GM12864 (cell line): ENCODE measurements at places on chromosomes 13 and 19.

DNA sequence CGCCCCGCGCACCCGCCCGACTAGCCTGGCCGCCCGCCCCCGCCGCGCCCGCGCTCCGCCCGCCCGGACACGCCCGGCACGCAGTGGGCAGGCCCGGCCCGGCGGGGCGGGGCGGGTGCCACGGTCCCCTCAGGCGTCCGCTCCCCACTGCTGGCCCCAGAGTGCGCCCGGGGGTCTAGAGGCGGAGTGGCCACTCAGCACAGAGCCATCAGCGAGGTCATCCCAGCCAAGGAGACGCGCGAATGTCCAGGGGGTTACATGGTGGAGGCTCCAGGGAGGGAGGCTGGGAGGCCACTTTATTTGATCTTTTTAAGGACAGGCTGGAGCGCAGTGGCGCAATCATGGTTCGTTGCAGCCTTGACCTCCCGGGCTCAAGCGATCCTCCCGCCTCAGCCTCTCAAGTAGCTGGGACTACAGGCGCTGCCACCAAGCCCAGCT, 236 bp upstream of the TINCR start:
- no peak for DNase-seq

GRCh38 chr13:112929783-112930055, 39.3 kb upstream of the MCF2L start:
- no peak for DNase-seq

- no peak for DNase-seq
Measured at GRCh38 chr19:14413693-14414181, 5.4 kb downstream of the DDX39A start.

GRCh38 chr19:3056417-3057088, 5.7 kb downstream of the TLE5 start:
- no peak for DNase-seq

DNA sequence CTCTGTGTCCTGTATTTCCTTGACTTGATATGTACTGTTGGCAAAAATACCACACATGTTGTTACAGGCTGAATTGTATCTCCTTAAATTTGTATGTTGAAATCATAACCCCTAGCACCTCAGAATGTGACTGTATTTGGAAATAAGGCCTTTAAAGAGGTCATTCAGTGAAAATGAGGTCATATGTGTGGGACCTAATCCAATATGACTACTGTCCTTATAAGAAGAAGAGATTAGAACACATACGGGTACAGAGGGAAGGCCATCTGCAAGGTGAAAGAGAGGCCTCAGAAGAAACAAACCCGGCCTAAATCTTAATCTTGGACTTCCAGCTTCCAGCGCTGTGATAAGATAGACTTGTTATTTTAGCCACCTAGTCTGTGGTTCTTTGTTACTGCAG, 202.5 kb downstream of the NUFIP1 start:
- DNase-seq, result no peak

- DNase-seq, result peak; percentile 49
Measured at GRCh38 chr13:49082653-49083536, 107.2 kb downstream of the FNDC3A start.

- no peak for DNase-seq
Measured at GRCh38 chr13:31773538-31773937, 34.2 kb downstream of the RXFP2 start.

- no peak for DNase-seq
Measured at GRCh38 chr13:90696656-90697055, 650.8 kb upstream of the MIR17HG start.
